ENCODE measurements at places on chromosomes 2 and 18.

- H3K36me3 ChIP-seq = no peaks in the 10 kb centered on the region
- ATAC-seq = no peak
- no peaks in the 10 kb centered on the region for H3K27me3 ChIP-seq
Measured at GRCh38 chr2:238700117-238700457, 147.8 kb upstream of the TWIST2 start.

DNA sequence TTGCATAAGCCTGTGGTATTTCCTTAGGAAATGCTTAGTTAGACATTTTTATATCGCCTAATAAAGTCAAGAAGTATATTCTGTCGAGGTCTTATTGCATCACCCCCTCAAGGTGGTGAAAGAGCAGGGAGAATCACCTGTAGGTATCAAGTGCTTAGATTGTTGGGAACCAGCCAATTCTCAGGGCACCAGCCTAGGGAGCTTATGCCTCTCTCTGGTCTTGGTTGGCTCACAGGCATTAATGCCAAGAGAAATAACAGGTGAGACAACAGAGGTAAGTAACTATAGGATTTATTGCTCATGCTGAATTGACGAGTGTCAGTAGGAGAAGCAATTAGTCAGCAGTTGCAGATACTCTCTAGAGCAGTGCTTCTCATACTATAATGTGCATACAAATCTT lies 663.3 kb upstream of the ZNF804A start:
- H3K36me3 ChIP-seq = no peaks in the 10 kb centered on the region
- ATAC-seq = no peak
- H3K4me3 ChIP-seq = no peak overlapping the region
- no peak overlapping the region for H3K27ac ChIP-seq
- H3K4me1 ChIP-seq = no peaks in the 10 kb centered on the region

DNA sequence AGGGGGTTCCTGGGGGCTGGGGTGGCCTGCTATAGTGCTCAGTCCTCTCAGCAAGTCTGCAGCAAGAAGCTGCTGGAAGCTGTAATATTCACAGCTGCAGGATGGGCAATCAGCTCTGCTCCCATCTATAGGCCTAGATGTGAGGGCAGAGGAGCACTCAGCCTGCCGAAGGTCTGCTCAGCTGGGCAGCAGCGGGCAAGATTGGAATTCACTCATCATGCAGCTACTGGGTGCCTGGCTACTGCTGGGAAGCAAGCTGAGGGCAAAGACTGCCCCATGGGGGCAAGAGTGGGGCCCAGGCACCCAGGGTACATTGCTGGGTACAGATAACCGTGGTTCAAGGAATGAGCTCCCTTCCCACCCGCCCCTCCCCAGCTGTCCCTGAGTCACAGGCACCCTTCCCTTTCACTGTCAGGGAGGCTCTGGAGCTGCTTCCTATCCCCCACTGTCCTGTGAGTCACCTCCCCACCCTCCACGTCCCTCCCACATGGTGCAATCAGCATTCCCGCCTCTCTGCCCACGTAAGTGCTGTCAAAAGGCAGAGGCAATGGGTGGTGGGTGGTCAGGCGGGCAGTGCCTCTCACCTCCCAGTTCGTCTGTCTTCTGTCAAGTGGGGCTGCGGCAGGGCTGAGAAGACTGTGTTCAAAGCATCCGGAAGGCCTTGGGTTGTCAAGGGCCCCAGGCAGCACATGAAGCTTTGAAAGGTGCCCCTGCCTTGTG lies 169.2 kb downstream of the TRIM43 start:
- H3K27me3 ChIP-seq = no peaks in the 10 kb centered on the region
- H3K4me3 ChIP-seq = no peak overlapping the region
- H3K36me3 ChIP-seq = no peaks in the 10 kb centered on the region
- no peak overlapping the region for H3K27ac ChIP-seq
- H3K4me1 ChIP-seq = no peaks in the 10 kb centered on the region

DNA sequence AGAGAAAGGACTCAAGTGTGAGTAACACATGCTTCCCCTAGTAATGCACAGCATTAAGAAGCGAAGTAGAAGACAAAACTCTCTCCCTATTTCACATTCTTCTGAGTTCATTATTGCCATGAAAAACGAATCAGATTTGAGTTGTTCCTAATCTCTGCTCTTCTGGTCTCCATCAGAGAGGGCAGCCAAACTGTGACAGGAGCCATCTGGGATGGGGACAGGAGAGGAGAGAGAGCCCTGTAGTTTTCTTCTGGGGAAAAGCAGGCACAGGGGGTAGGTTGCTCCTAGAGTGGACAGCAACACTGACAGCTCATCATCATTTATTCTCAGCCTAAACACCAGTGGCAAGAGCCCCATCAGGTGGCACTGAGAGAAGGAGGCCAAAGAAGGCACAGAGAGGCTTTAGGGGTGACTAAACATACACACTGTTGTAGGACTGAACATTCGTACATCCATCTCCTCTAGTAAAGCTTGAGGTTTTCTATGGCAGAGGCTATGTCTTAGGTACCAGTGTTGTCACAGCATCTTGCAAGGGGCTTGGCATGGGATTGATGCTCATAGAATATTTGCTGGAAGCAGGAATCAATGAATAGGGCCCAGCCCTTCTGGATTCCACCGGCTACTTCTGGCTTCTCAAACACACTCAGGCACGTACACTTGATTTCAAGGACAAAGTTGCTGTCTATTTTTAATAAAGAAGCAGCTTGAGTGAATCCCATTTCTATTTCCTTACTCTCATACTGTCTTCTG lies 33.1 kb downstream of the SLC8A1 start:
- no peaks in the 10 kb centered on the region for H3K4me1 ChIP-seq
- no peak overlapping the region for H3K27ac ChIP-seq
- no peak for ATAC-seq
- no peaks in the 10 kb centered on the region for H3K27me3 ChIP-seq
- H3K4me3 ChIP-seq = no peak overlapping the region

DNA sequence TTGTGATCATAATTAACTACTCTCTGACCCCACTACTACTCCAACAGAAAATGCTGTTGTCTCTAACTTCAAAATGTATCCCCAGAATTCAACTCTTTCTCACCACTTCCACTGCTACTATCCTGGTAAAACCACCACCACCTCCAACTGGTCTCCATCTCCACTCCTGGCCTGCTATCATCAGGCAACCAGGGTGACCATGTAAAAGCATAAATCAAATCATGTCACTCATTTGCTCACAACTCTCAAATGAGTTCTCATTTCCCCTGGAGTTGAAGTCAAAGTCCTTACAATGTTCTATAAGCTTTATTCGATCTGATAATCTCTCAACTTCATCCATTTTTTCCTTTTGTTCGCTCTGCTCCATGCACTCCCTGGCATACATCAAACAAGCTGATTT lies 24.6 kb downstream of the CUL3 start:
- no peak overlapping the region for H3K27ac ChIP-seq
- peaks cover 53% of the 10 kb centered on the region for H3K4me1 ChIP-seq
- no peaks in the 10 kb centered on the region for H3K27me3 ChIP-seq

DNA sequence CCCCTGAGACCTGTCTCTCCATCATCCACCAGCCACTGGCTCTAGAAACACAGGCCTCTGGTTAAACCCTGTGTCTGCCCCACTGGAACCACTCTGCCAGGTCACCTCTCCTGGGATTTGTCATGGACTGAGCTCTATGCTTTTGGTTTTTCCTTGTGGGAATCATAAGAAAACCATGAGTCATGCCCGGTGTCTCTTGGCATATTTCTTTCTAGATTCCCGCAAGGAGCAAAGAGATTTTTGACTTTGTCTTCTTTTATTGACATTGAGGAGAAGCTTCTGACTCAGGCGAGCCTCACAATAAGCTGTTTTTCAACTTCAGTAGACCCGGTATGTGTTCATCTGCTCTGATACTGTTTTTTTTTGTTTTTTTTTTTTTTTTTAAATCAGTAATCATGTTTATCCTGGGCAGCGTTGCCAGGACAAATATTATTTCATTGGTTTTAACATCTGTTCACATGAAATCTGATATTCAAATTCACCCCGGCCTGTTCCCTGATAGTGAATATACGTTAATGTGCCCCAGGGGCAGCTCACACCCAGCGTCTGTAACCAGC lies 207.1 kb downstream of the ACKR3 start:
- H3K4me3 ChIP-seq = no peak overlapping the region
- ATAC-seq = no peak
- no peaks in the 10 kb centered on the region for H3K4me1 ChIP-seq
- no peaks in the 10 kb centered on the region for H3K27me3 ChIP-seq
- no peaks in the 10 kb centered on the region for H3K36me3 ChIP-seq

- peak overlapping the region; percentile 94 for H3K4me3 ChIP-seq
- H3K4me1 ChIP-seq = peaks cover 38% of the 10 kb centered on the region
- H3K36me3 ChIP-seq = peaks cover 6% of the 10 kb centered on the region
Measured at GRCh38 chr2:191675807-191676721, 1.9 kb upstream of the NABP1 start.

DNA sequence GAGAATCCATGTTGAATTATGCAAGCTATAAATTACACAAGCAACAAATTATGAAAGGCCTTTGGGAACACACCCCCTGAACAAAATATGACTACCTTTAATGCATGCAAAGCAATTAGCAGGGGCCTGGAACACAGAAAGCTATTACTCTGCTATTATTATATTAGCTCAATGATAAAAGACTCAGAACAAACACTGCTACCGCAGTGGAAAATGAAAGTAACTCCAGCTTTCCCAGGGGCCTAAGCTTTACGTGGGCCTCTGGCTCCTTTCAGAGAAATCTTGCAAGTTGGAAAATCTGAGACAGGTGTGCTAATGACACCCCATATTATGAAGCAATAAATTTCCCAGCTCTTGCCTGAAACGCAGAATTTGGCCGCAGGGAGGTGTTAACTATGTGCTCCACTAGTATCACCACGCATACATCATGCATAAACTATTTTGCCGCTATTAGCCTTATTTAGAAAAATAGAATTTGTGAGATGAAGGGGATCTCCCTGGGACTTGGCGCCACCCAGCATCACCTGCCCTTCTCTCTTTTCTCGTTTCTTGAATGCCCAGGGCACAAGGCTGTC lies 321.6 kb upstream of the LYPD1 start:
- H3K36me3 ChIP-seq = no peaks in the 10 kb centered on the region
- H3K4me1 ChIP-seq = no peaks in the 10 kb centered on the region
- no peak overlapping the region for H3K27ac ChIP-seq
- no peak for ATAC-seq
- no peaks in the 10 kb centered on the region for H3K27me3 ChIP-seq

GRCh38 chr2:150403457-150403856 lies 84.0 kb downstream of the RND3 start:
- H3K27ac ChIP-seq = no peak overlapping the region
- no peak for ATAC-seq
- no peaks in the 10 kb centered on the region for H3K36me3 ChIP-seq
- H3K4me1 ChIP-seq = no peaks in the 10 kb centered on the region
- H3K27me3 ChIP-seq = no peaks in the 10 kb centered on the region
- no peak overlapping the region for H3K4me3 ChIP-seq

Data from stimulated activated memory B cell treated with anti-CD40 and anti-IgM and Interleukin-4, amounts not matched to agents 10 μg/mL and 1 μg/mL and 100 μg/mL, for 72 hours (primary cell).